ENCODE measurements at places on chromosomes 3 and 15.

DNA sequence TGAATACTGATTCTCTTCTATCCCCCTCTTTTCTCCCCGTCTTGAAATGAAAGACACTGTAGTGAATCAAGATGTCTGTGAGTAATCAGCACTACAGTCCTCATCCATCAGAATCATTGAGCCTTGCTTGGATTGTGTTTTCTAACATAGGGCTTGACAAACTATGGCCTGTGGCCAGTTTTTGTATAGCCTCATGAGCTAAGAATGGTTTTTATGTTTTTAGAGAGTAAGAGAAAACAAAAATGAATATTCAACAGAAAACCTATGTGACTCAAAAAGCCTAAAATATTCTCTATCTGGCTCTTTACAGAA, 55.2 kb downstream of the PPM1L start:
- no peak for DNase-seq

DNA sequence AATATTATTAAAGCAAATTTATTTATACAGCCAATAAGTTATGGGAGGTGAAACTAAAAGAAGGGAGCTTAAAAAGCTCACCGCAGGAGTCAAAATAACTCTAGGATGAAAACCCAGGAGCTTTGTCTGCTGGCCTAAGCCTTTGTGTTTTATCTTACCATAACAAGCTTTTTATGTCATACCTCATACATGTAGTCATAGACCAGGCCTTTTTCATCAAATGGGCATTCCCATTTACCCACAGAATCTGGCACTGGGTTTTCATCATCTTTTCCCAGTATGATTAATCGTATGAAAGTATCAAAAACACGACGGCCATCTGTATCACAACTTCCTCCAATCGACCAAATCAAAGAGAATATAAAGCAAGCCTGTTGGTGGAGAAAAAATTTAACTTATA, 122.8 kb downstream of the DNAH12 start:
- no peak for DNase-seq

- DNase-seq: no peak
Measured at GRCh38 chr3:59908280-59908679, 858.5 kb upstream of the CFAP20DC start.

- no peak for DNase-seq
Measured at GRCh38 chr3:149468504-149469212, 5.8 kb upstream of the TM4SF4 start.

- no peak for DNase-seq
Measured at GRCh38 chr3:55309336-55309735, 177.8 kb downstream of the WNT5A start.

- no peak for DNase-seq
Measured at GRCh38 chr3:65855370-65856100, 183.2 kb downstream of the MAGI1 start.

DNA sequence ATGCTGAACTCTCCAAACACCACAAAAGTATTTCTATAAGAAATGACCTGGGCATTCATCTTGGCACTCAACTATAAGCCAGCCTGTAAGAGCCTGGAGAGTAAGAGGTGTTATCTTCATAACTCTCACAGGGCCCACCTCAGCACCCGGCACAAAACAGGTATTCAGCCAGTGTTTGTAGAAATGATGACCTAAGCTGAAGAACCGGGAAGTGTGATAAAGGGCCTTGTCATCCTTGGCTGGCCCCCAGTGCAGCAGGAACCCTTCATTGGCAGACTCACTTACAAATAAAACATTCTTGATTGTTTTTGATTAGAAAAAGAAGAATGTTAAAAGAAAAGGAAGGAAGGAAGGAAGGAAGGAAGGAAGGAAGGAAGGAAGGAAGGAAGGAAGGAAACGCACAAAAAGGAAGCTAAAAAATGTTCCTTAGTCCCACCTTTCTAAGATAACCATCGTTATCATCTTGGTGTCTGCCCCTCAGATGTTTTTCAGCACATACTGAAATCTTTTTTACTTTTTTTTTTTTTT, 52.1 kb downstream of the DAPK2 start:
- no peak for DNase-seq

GRCh38 chr15:28947221-28947674, 61.5 kb downstream of the APBA2 start:
- DNase-seq: peak; percentile 42

DNA sequence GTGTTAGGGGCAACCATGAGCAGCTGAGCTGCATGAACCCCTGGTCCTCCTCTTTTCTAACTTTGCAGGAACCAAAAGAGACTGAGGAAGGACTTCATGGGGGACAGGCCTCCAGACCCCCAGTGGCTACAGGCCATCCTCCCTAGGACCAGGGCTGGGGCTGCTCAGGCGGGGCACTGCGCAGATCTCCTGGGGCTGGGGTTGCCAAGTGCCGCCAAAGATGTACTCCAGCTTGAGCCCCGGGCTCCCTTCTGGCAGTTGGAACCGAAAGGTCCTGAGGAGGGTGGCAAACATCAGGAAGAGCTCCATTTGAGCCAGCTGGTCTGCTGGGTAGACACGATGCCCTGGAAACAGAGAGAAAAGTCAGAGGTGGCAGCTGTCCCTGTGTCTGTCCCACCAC, 11.1 kb upstream of the PARL start:
- DNase-seq: no peak

- no peak for DNase-seq
Measured at GRCh38 chr3:53531749-53532148, 37.3 kb downstream of the CACNA1D start.

- no peak for DNase-seq
Measured at GRCh38 chr3:108073764-108074431, 16.9 kb downstream of the CD47 start.

GRCh38 chr15:40902605-40903561, 8.6 kb downstream of the VPS18 start:
- peak; percentile 73 for DNase-seq

DNA sequence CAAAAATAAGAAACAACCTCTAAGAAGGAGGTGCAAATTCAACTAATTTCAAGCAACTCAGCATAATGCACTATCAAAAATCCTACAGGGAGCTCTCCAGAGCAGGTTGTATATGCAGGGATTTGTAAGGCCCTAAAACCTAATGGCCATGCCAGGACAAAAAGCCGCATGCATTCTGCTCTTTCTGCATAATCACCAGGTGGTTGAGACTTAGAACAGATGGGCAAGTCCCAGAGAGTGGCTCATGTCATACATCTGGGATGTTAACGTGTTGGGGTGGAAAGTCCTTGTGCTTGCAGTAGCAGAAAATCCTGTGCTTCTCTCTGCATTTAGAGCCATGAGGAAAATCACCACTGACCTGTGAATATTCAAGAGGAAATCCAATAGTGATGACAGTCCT, 1002.9 kb downstream of the AGBL1 start:
- no peak for DNase-seq

DNA sequence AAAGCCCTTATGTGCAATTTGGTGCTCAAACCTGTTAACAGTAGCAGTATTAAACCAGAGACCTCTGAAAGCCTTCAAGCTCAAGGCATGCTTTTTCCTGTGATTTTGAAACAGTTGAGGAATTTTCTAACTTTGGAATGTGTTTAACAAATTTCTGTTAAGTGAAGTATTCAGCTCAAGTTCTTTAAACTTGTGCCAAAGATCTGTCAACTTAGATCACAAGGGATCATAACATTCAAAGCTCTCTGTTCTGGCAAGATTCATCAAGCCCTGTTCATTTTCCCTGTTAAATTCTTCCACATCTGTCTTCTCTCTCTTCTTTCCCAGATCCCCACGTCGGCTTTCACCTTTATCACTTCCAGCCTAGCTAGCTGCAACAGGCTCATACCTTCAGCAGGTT, 28.8 kb upstream of the RYK start:
- DNase-seq: no peak

GRCh38 chr15:40543082-40543481, 21.8 kb downstream of the CCDC32 start:
- no peak for DNase-seq

- DNase-seq: no peak
Measured at GRCh38 chr3:106392915-106393314, 524.1 kb upstream of the CBLB start.

DNA sequence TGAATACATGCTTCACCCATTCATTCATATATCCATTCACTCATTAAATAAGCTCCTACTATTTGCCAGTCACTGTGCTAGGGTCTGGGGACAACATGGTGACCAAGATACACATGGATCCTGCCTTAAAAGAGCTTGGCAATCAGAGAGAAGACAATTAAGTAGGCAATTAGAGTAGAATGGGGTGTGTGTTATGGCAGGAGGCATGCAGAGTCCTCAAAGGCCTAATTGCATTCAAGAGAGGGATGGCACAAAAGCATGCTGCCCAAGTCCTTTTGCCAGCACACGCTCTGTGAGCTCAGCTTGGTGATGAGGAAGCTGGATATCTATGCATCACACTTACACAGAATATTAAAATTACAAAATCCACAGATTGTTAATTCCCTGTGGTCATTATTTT, 2.8 kb upstream of the PRICKLE2 start:
- no peak for DNase-seq

DNA sequence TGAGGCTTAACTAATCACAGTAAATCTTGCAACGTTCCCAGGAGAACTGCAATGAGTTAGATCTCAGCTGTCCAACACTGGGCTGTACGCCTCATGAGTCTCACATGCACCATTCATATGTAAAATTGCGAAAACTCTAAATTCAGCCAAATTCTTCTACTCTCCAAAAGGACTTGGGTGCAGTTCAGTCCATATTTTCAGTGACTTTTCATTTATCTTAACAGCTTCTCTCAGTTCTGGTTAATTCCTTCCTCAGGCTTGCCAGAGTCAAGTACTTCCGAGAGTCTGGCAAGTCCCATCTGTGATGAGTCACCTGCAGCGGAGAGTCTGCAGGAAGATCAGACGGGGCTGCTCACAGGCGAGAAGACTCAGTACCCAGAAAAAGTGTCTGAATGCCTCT, 11.5 kb downstream of the CCDC80 start:
- peak; percentile 80 for DNase-seq

GRCh38 chr3:113631573-113631972, 64.9 kb downstream of the USF3 start:
- no peak for DNase-seq

GRCh38 chr3:14496351-14496750, 43.8 kb downstream of the GRIP2 start:
- DNase-seq: no peak

DNA sequence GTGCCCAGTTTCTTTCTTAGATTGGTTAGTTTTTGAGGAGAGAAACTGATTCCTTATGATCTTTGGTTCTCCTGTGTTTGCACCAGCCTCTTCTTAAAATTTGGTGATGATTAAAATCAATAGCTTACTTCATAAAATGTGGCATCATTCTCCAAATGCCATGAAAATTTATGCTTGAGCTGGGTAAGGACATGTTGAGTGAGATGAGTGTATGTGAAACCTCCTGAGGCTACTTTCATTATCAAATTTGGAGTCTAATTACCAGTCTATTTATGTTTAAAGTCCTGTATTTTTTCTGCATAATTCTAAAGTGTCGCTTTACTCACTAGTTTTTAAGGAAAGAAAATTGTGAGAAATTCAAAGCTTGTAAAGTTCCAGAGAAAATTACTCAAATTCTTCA, 102.1 kb downstream of the DIPK2A start:
- no peak for DNase-seq

DNA sequence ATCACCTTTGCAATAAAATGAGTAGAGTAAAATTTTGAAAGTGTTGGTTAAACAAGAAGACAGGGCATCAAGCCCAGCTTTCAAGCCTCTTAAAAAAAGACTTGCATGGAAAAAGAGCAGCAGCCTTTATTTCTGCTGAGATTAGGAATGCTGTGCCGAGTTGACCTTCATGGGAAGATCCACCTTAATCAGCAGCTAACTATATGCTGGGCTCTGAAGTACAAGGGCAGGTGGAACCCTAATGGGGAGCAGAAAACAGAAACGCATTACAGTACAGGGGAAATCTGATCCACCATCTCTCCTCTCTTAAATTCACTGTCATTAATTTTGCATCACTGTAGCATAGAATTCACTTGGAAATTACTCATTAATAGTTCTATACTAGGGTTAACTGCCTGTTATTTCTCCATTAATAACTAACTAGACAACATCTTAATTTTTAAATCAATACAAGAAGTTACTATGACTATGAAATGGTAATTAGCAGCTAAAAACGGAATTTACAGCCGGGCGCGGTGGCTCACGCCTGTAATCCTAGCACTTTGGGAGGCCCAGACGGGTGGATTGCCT, 133.6 kb downstream of the GHSR start:
- DNase-seq: no peak

DNA sequence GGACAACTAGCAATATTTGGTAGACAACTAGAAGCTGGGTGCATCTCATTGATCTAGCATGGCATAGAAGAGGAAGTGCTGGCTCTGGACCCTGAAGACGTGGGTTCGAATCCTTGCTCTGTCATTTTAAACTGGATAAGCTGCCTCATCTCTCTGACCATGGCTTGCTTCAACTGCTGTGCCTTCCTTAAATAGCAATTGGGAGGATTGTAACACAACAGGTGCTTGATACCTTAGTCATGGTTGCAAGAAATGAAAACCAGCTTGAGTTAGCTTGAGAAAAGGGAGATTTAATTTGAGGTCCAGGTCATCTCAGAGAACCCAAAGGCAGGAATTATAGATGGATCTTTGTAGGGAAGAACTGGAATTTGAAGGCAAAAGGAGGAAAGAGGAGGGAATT, 14.8 kb upstream of the RGMA start:
- DNase-seq: no peak

DNA sequence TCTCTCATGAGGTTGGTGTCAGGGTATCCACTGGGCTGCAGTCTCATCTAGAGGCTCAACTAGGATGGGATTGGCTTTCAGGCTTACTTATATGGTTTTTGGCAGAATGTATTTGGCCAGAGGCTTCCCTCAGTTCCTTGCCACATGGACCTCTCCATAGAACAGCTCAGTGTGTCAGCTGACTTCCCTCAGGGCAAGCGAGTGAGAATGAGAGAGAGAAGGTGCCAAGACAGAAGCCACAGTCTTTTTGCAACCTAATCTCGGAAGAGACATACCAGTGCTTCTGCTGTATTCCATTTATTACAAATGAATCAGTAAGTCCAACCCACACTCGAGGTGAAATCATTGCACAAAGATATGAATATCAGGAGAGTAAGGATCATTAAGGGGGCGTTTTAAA, 129.2 kb downstream of the CCNL1 start:
- DNase-seq: no peak

- DNase-seq: no peak
Measured at GRCh38 chr3:177615015-177615414, 417.7 kb upstream of the TBL1XR1 start.

- no peak for DNase-seq
Measured at GRCh38 chr3:124410471-124410870, 319.8 kb upstream of the UMPS start.

- DNase-seq: no peak
Measured at GRCh38 chr3:183350164-183350563, 78.3 kb downstream of the MCF2L2 start.

- no peak for DNase-seq
Measured at GRCh38 chr3:46665763-46666452, 27.6 kb downstream of the ALS2CL start.

- DNase-seq: no peak
Measured at GRCh38 chr3:64518496-64518895, 169.3 kb downstream of the ADAMTS9 start.

DNA sequence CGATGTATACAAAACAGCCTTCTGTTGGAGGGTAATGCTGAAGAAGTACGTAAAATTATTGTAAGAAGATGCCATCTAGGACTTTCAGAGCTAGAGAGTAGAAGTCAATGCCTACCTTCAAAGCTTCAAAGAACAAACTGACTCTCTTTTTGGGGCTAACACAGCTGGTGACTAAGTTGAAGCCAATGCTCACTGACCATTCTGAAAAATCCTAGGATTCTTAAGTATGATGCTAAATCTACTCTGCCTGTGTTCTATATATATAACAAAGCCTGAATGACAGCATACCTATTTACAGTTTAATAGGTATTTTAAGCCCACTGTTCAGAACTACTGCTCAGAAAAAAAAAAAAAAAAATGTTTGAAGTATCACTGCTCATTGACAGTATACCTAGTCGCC, 18.9 kb downstream of the ADPGK start:
- no peak for DNase-seq

All from ascending aorta (tissue), 2 donors.